H9 (cell line): ENCODE measurements at places on chromosomes 3 and 15. TPM values are rescaled to one million over a fixed set of nuclear protein-coding genes. Genes with fewer than 3 reads are reported as not detected.

DNA sequence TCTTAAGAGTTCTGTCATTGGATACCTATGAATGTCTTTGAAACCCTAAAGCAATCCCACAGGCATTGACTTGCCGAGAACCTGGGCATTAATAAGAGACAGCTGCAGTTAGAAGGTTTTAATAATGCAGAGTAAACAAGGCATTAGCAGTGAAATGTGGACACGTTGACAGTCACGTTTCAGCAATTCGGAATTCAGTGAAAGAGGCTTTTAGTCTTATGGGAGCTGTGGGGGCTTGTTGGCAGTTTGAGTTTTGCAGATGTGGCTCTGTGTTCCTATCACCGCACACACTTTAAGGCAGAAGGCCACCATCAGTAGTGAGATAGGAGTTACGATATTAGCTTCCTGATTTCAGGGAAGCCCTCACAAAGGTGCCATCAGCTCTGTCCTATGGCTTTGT lies 145.2 kb upstream of the NUDT16 start:
- H3K27ac ChIP-seq = no peak overlapping the region
- DNase-seq = no peak
- H3K4me3 ChIP-seq = no peak overlapping the region
- no peaks in the 10 kb centered on the region for H3K36me3 ChIP-seq

DNA sequence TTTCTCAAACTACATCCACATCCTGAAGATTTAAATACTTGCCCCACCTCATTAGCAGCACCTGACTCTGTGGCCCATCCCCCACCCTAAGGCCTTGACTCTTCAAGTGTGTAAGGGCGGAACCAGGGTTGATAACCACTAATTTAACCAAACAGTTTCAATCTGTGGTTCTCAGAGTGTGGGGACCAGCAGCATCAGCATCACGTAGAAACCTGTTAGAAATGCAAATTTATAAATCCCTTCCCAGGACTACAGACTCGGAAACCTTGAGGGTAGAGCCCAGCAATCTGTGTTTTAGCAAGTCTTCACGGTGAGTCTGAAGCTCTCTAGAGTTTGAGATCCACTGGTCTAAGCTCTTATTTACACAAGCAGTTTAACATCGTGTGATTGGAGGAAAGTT lies 12.4 kb downstream of the GNB4 start:
- no peak overlapping the region for H3K4me3 ChIP-seq
- H3K27ac ChIP-seq = no peak overlapping the region
- H3K36me3 ChIP-seq = no peaks in the 10 kb centered on the region; the same call in 2 of the 3 replicates
- H3K27me3 ChIP-seq = no peaks in the 10 kb centered on the region

DNA sequence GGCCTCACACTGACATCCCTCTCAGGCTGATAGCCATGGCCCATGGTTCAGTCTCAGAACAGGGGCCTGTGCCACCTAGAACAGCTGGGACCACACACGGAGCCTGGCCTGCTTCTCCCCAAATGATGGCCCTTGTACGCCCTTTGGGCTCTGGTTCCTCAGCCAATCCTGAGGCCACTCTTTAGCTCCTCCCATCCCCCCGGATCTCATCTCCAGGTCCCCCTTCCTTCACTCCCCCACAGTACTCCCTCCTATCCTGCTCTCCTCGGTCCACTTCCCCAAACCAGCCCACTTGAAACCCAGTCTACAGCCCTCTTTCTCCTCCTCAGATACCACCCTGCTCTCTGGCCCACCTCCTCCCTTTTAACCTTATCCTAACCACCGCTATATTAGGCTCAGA lies 17.8 kb upstream of the ZFYVE19 start:
- no peak for DNase-seq
- H3K27me3 ChIP-seq = no peaks in the 10 kb centered on the region
- no peak overlapping the region for H3K27ac ChIP-seq
- peaks cover 9% of the 10 kb centered on the region; the same call in 1 of the 2 replicates for H3K4me1 ChIP-seq

- H3K36me3 ChIP-seq = no peaks in the 10 kb centered on the region
- H3K4me1 ChIP-seq = no peaks in the 10 kb centered on the region
- H3K27me3 ChIP-seq = no peaks in the 10 kb centered on the region
- H3K4me3 ChIP-seq = no peak overlapping the region
- DNase-seq = no peak
- H3K27ac ChIP-seq = no peak overlapping the region
Measured at GRCh38 chr3:56974247-56974930, 86.1 kb upstream of the SPATA12 start.

- H3K4me3 ChIP-seq = no peak overlapping the region
- peaks cover 3% of the 10 kb centered on the region; the same call in 2 of the 3 replicates for H3K36me3 ChIP-seq
Measured at GRCh38 chr3:85432081-85432480, 473.3 kb downstream of the CADM2 start.

GRCh38 chr15:92399271-92399950 lies 5.7 kb downstream of the ST8SIA2 start:
- DNase-seq = no peak
- peaks cover 8% of the 10 kb centered on the region; the same call in 1 of the 2 replicates for H3K27me3 ChIP-seq
- H3K4me3 ChIP-seq = no peak overlapping the region
- peaks cover 5% of the 10 kb centered on the region for H3K36me3 ChIP-seq

GRCh38 chr3:86830566-86830965 lies 160.4 kb downstream of the VGLL3 start:
- no peak for DNase-seq
- no peaks in the 10 kb centered on the region for H3K36me3 ChIP-seq
- peaks cover 2% of the 10 kb centered on the region; the same call in 1 of the 2 replicates for H3K4me1 ChIP-seq
- H3K27ac ChIP-seq = no peak overlapping the region

- H3K4me3 ChIP-seq = no peak overlapping the region
- H3K27me3 ChIP-seq = no peaks in the 10 kb centered on the region
- H3K4me1 ChIP-seq = no peaks in the 10 kb centered on the region; the same call in 1 of the 2 replicates
- H3K36me3 ChIP-seq = no peaks in the 10 kb centered on the region
- DNase-seq = no peak
Measured at GRCh38 chr3:140585828-140586227, 92.0 kb upstream of the TRIM42 start.

DNA sequence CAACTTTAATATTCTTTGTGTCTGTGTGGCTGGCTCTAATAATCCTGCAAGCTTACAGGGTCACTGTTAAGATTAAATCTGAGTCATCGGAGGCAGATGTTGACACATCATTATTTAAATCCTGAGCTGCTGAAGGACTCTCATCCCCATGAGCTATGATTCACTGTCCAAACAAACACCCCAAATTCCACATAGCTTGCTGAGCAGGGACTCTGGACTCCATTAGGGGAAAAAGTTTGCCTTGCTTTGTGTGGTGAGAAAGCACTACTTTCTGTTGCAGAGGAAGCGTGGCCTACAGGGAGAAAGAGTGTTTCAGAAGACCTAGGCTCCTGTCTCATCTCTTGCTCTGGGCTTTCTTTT lies 213.7 kb downstream of the PDCD6IP start:
- H3K4me1 ChIP-seq = no peaks in the 10 kb centered on the region; the same call in 1 of the 2 replicates
- no peaks in the 10 kb centered on the region for H3K27me3 ChIP-seq
- H3K4me3 ChIP-seq = no peak overlapping the region
- DNase-seq = no peak

GRCh38 chr15:79969146-79969545 lies 1.9 kb downstream of the BCL2A1 start:
- no peaks in the 10 kb centered on the region for H3K27me3 ChIP-seq
- H3K27ac ChIP-seq = no peak overlapping the region
- no peak overlapping the region for H3K4me3 ChIP-seq
- no peaks in the 10 kb centered on the region; the same call in 1 of the 2 replicates for H3K4me1 ChIP-seq

DNA sequence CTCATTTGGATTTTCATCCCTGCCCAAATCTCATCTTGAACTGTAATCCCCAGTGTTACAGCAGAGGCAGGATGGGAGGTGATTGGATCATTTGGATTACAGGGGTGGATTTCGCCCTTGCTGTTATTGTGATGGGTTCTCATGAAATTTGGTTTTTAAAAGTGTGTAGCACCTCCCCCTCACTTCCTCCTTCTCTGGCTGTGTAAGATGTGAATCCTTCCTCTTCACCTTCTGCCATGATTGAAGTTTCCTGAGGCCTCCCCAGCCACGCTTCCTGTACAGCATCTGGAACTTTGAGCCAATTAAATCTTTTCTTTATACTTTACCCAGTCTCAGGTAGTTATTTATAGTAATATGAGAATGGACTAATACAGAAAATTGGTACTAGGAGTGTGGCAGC lies 316.8 kb downstream of the PLCL2 start:
- H3K4me3 ChIP-seq = no peak overlapping the region
- no peak for DNase-seq
- H3K36me3 ChIP-seq = peaks cover 42% of the 10 kb centered on the region
- no peaks in the 10 kb centered on the region for H3K27me3 ChIP-seq
- no peak overlapping the region for H3K27ac ChIP-seq

DNA sequence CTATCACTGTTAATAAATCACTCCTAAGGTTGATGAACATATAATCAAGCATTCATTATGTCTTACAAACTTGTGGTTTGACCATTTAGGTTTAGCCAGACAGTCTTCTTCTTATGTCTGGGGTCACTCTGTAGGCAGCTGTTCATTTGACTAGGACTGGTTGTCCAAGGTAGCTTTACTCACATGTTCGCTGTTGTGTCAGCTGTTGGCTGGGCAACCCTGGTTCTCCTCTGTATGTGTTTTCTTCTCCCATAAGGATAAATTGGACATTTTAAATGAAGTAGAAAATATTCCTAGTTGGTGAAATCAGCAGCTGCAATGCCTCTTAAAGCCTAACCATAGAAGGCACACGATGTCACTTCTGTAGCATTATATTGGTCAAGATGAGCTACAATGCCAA lies 635.1 kb downstream of the EPHA3 start:
- no peak overlapping the region for H3K27ac ChIP-seq
- H3K4me3 ChIP-seq = no peak overlapping the region
- H3K4me1 ChIP-seq = no peaks in the 10 kb centered on the region
- H3K36me3 ChIP-seq = peaks cover 2% of the 10 kb centered on the region; the same call in 1 of the 3 replicates
- no peak for DNase-seq

DNA sequence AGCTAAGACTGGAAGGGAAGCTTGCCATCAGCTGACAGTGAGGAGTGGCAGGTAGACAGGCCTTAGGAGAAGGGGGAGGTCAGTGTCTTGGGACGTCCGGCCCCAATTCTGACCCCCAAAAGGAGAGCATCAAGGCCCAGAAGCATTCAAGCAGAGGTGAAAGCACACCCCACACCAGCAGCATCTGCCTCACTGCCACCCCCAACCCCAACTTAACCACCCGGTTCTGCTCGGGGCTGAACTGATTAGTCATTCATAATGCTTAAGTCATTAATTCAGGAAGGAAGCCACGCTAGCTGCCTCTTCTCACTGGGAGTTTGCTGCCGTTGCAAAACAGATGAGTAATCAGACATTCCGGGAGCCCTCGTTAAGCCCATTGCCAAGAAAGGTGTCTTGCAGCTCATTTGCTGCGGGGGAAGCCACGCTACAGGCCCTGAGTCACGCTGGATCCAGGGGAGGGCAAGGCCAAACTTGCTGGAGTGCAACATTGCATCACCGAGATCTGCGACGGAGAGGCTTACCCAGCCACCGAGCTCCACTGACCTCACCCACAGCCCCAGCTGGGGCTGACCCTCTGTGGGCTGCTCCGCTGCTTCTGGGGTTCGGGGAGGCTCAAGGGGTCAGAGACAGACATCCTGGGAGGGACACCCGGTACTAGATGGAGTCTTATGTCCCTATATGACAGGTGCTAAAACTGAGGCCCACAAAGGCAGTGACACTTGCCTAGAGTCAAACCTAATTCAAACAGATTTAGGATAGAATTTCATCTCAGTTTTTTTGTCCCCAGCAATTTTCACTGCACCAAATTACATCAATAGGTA lies 46.4 kb upstream of the HES1 start:
- H3K4me3 ChIP-seq = no peak overlapping the region
- DNase-seq = peak; percentile 56
- H3K4me1 ChIP-seq = peaks cover 6% of the 10 kb centered on the region; the same call in 1 of the 2 replicates

DNA sequence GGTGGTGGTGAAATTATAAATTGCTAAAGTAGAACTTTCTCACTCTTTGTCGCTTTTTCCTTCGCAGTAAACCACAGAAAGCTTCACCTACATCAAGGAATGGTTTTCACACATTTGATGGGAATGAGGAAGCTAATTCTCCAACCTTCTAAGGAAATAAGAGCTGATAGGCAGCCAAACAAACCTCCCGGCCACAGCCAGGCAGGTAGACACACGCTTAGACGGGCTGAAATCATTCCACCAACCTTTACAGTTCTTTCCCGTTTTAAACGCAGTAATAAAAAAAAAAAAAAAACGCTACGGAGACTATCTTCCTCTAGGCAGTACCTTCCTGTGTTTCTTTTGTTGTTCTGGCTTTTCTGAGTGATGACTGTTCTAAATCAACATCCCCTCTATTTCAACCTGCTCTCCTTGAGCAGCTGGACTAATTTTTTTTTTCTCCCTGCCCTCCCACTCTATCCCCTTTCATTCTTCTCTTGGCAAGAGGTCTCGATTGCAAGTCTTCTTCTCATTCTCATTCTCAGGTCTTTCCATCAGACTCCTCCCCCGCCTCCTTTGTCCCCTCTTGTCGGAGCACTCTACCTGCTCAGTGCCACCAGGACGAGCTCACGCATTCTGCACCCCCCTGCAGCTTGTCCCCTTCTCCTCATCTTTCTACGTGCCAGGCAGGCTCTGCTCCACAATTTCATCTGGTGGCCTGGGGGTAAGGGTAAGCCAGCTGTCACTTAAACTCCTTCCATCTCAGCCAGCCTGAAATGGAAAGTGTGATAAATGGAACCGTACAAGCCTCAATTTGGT lies 391.1 kb upstream of the MDFIC2 start:
- H3K27ac ChIP-seq = no peak overlapping the region
- no peaks in the 10 kb centered on the region; the same call in 2 of the 3 replicates for H3K36me3 ChIP-seq
- H3K27me3 ChIP-seq = no peaks in the 10 kb centered on the region
- H3K4me3 ChIP-seq = no peak overlapping the region
- DNase-seq = no peak

DNA sequence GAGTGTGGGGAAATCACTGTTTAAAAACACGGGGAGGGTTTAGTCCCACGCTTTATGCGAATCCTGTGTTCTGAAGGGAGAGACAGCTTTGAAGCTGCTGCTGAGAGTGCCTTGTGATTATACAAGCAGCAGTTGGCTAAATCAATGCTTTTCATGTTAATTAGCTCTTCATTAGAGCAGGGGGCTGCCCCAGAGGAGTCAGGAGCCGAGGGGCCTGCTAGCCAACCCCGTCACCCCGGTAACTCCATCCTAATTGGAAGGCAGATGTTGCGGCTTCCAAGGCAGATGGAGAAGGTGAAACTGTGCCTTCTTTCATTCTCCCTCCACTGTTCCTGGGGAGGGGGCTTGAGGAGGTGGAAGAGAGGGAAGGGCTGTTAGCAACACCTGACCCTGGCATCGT lies 92.4 kb upstream of the ANKRD34C start:
- no peaks in the 10 kb centered on the region for H3K27me3 ChIP-seq
- H3K4me3 ChIP-seq = no peak overlapping the region
- no peak overlapping the region for H3K27ac ChIP-seq
- H3K4me1 ChIP-seq = no peaks in the 10 kb centered on the region
- no peaks in the 10 kb centered on the region for H3K36me3 ChIP-seq

DNA sequence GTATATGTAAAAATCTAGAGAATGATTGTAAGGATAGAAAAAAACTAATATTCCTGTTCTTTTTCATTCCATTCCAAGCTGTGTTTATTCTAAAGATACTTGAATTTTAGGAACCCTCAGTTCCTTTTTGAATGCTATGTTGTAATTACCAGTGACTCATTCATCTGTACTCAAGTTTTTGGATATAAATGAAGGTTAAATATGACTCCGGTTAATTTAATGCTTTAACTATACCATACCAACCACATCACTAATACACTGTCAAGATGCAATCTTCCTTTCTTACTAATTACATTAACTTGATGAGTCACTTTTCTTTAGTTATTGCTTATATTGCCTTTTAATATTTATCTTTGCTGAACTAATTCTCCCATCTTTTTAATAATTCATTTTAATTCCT lies 68.8 kb upstream of the ZNF148 start:
- H3K27ac ChIP-seq = no peak overlapping the region
- H3K4me1 ChIP-seq = no peaks in the 10 kb centered on the region
- no peak overlapping the region for H3K4me3 ChIP-seq
- no peaks in the 10 kb centered on the region for H3K27me3 ChIP-seq
- DNase-seq = no peak
- peaks cover 18% of the 10 kb centered on the region for H3K36me3 ChIP-seq

Gene CCDC54
- total RNA-seq = not detected in 2 replicates

Gene SCG3
- 22.7 and 24.0 TPM in 2 replicates for total RNA-seq

Gene RTP3
- total RNA-seq = not detected in 2 replicates

Gene SERINC4
- 0.17 and 0.26 TPM in 2 replicates for total RNA-seq

Gene HGD
- total RNA-seq = 0.33 TPM in 1 of 2 replicates, not detected in the other

Gene SLC26A6
- total RNA-seq = 56.7 and 61.3 TPM in 2 replicates
